A673 (cell line): ENCODE measurements at places on chromosomes 7 and 10.

DNA sequence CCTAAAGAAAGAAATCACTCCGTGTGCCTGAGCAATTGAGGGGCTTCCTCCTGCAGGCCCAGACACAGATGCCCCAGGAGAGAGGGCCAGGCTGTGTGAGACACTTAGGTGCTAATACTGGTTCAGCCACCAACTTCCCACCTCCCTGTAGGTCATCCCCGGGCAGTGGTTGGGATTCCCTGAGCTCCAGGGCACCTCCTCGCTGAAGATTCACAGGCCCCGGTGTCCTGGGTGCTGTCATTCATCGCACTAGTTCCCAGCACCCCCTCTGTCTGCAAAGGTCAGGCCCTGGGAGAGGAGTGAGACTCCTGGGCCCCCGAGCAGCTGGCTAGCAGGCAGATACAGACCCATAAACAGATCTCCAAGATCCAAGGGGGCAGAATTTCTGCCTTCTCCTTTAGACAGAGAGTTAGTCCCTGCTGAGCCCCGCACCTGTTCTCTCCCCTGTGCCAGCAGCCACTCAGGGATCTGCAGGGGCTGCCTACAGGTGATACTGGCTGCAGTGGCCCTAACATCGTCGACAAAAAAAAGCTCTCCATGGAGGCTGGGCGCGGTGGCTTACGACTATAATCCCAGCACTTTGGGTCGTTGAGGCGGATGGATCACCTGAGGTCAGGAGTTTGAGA is 38.2 kb upstream of the GTF2I start:
- no peak overlapping the region for H3K27ac ChIP-seq
- H3K4me3 ChIP-seq = no peak overlapping the region
- no peaks in the 10 kb centered on the region for H3K36me3 ChIP-seq

- no peak overlapping the region for H3K27ac ChIP-seq
- DNase-seq = no peak
- H3K27me3 ChIP-seq = no peaks in the 10 kb centered on the region
- no peaks in the 10 kb centered on the region for H3K36me3 ChIP-seq
- H3K4me3 ChIP-seq = no peak overlapping the region
Measured at GRCh38 chr7:124667312-124668153, 98.1 kb downstream of the GPR37 start.

GRCh38 chr7:105028004-105028403 is 14.0 kb downstream of the KMT2E start:
- H3K27me3 ChIP-seq = no peaks in the 10 kb centered on the region
- H3K36me3 ChIP-seq = no peaks in the 10 kb centered on the region
- H3K27ac ChIP-seq = no peak overlapping the region
- H3K4me1 ChIP-seq = peaks cover 41% of the 10 kb centered on the region
- DNase-seq = no peak

DNA sequence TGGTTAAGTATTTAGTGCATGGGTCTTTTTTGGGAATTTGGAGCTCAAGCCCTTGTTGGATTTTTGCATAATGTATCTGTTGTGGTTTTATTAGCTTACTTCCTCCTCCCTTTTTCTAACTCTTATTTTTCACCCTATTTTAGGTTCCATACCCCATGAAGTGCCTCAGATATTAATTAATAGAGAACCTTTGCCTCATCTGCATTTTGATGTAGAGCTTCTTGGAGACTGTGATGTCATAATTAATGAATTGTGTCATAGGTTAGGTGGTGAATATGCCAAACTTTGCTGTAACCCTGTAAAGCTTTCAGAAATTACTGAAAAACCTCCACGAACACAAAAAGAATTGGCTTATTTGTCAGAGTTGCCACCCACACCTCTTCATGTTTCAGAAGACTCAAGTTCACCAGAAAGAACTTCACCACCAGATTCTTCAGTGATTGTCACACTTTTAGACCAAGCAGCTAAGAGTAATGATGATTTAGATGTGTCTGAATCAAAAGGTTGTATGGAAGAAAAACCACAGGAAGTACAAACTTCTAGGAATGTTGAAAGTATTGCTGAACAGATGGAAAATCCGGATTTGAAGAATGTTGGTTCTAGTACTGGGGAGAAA is 28.0 kb downstream of the SIRT1 start:
- peaks cover 87% of the 10 kb centered on the region for H3K36me3 ChIP-seq
- no peak overlapping the region for H3K4me3 ChIP-seq
- H3K27ac ChIP-seq = no peak overlapping the region
- peaks cover 12% of the 10 kb centered on the region for H3K4me1 ChIP-seq
- no peak for DNase-seq
- H3K27me3 ChIP-seq = no peaks in the 10 kb centered on the region

- H3K4me1 ChIP-seq = peaks cover 5% of the 10 kb centered on the region
- H3K36me3 ChIP-seq = no peaks in the 10 kb centered on the region
- DNase-seq = no peak
- H3K4me3 ChIP-seq = no peak overlapping the region
Measured at GRCh38 chr7:112031689-112032088, 174.5 kb downstream of the DOCK4 start.

DNA sequence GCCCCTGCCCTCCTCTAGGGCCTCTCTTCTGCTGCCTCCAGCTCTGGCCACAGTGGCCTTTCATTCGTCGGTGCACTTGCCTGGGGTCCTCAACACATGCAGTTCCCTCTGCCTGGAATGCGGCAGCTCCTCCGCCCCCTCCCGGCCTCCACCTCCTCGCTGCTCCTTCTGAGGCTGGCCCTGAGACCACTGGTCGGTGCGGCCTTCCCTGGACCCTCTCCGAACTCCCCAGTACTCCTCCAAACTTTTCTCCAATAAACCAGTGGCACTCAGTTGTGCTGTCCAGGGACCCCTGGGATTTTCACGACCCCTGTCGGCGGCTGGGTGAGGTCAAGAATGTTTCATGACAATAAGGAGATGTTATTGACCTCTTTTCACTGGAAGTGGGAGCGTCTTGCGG is 53.5 kb downstream of the BMS1 start:
- H3K4me3 ChIP-seq = no peak overlapping the region
- peaks cover 5% of the 10 kb centered on the region for H3K36me3 ChIP-seq
- no peaks in the 10 kb centered on the region for H3K27me3 ChIP-seq
- no peaks in the 10 kb centered on the region for H3K4me1 ChIP-seq

DNA sequence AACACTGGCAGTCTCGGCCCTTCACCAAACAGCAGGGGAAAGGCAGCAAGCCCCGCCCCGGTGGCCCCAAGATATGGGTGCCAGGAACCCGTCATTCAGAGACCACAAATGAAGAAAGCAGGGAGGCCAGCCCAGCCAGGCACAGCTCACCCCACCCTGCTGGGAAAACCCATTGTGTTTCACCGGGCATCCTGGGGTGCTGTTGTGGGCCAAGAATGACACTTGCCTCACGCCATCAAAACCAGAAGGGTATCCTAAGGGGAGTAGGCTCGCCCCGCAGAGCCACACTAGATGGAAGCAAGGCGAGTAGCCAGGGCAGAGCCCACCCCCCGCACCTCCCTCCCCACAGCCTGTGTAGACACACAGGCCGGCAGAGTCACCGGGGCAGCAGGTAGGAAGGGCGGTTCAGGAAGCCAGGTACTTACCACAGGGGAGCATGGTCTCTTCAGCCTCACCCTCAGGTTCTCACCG is 72.5 kb upstream of the KCNMA1 start:
- no peak overlapping the region for H3K4me3 ChIP-seq
- DNase-seq = no peak
- H3K4me1 ChIP-seq = peaks cover 10% of the 10 kb centered on the region
- H3K27me3 ChIP-seq = no peaks in the 10 kb centered on the region
- H3K36me3 ChIP-seq = no peaks in the 10 kb centered on the region
- H3K27ac ChIP-seq = no peak overlapping the region

GRCh38 chr10:91159254-91159783 is 61.1 kb upstream of the PCGF5 start:
- peaks cover 33% of the 10 kb centered on the region for H3K27me3 ChIP-seq
- no peaks in the 10 kb centered on the region for H3K36me3 ChIP-seq
- no peak overlapping the region for H3K27ac ChIP-seq

DNA sequence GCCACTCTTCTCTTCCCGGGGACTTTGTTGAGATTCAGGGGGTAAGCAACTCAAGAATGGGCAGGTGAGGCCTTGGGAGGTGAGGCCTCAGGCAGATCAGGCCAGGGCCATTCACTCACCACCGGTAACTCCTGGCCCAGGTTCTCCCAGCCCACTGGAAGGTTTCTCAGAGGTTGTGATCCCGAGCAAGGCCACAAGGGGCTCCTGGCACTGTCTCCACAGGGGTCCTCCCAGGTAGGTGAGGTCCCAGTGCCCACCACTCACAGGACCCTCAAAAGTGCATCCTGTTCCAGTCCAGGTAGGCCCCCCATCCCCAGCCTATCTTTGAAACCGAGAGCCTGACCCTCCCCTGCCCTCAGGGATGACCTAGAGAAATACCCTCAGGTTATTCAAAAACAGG is 236.1 kb downstream of the BUB3 start:
- no peaks in the 10 kb centered on the region for H3K4me1 ChIP-seq
- DNase-seq = no peak
- no peak overlapping the region for H3K27ac ChIP-seq
- no peak overlapping the region for H3K4me3 ChIP-seq

DNA sequence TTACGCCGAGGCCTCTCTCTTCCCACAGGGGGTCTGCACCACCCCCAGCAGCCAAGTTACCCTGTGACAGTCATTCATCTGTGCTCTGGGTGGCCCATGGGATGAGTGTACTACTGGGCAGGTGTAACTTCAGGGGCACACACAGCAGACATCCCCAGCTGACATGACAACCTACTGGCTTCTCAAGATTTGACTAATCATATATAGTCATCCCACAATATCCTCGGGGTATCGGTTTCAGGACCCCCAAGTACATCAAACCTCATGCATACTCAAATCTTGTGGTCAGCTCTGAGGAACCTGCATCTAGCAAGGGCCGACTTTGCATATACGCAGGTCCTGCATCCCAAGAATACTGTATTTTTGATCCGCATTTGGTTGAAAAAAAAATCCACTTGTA is 336.9 kb upstream of the C7orf33 start:
- no peak overlapping the region for H3K4me3 ChIP-seq
- no peaks in the 10 kb centered on the region for H3K4me1 ChIP-seq
- no peaks in the 10 kb centered on the region for H3K27me3 ChIP-seq
- H3K36me3 ChIP-seq = no peaks in the 10 kb centered on the region
